ENCODE measurements at places on chromosomes 16 and 17.

DNA sequence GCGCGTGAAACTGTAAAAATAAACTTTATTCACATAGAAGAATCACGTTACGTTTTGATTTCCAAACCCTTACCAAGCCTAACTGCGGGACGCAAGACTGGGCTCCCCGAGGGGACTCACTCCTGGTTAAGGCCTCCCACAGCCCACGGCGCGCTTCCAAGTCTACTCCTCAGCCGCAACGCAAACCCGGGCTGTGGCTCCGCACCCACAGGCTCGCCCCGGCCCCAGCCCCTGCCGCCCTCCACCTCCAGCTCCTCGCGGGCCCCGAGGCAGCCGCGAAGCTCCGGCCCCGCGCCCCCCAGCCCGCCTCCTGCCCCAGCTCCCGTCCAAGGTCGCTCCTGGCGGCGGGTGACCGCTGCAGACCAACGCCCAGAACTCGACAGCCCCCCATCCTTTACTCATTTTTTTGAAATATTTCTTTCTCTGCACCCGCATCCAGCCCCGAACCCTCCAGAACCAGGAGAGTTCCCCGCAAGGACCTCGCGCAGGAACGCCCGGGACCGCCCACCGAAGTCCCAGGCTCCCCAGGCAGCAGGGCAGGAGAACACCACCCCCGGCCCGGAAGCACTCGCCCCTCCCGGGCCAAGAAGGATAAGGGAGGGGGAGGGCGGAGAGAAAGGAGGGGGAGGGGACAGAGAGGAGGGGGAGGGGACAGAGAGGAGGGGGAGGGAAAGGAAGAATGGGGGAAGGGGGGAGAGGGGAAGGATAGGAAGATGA, 912 bp downstream of the USP22 start:
- DNase-seq = peak; percentile 76

GRCh38 chr16:28308794-28309584, 16.7 kb downstream of the SBK1 start:
- DNase-seq = no peak

- DNase-seq = no peak
These were observed 234.5 kb downstream of the C16orf78 start for GRCh38 chr16:49608098-49608497.

DNA sequence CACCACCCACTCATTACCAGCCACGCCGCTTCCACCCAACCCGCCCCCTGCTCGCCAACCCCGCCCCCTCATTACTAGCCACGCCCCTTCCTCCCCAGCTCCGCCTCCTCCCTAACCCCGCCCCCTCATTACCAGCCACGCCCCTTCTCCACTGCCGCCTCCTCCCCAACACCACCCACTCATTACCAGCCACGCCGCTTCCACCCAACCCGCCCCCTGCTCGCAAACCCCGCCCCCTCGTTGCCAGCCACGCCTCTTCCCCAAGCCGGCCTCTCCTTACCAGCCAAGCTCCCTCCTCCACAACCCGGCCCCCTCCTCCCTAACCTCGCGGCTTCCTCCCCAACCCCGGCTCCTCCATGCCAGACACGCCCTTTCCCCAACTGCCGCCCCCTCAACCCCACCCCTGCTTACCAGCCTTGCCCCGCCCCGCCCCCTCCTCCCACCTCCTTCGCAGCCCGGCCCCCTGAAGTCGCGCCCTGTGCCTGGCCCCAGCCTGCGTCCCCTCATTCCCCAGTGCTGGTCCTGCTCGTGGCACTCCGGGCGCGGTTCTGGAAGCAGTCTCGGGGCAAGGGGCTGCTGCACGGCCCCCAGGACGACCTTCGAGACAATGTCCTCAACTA, 7.3 kb downstream of the SLC22A31 start:
- no peak for DNase-seq

- DNase-seq = peak; percentile 28
These were observed 12.9 kb downstream of the MXRA7 start for GRCh38 chr17:76697702-76698465.

- DNase-seq = peak; percentile 72
These were observed at the start of gene KCNH4 for GRCh38 chr17:42180922-42181850. KCNH4 (minus strand) TSS chr17:42181142; CDS start chr17:42180945, 197 bp downstream.

DNA sequence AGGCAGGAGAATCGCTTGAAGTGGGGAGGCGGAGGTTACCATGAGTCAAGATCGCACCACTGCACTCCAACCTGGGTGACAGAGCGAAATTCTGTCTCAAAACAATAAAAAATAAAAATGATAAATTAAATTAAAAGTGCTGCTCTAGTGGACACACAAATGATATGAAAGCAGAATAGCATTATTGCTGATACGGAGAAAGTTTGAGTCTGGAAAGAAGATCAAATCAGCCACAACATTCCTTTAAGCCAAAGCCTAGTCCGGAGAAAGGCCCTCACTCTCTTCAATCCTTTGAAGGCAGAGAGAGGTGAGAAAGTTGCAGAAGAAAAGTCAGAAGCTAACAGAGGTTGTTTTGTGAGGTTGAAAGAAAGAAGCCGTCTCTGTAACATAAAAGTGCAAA, 15.1 kb upstream of the CSF3 start:
- DNase-seq = no peak

GRCh38 chr17:61872099-61872498, 8.8 kb upstream of the BRIP1 start:
- DNase-seq = no peak

DNA sequence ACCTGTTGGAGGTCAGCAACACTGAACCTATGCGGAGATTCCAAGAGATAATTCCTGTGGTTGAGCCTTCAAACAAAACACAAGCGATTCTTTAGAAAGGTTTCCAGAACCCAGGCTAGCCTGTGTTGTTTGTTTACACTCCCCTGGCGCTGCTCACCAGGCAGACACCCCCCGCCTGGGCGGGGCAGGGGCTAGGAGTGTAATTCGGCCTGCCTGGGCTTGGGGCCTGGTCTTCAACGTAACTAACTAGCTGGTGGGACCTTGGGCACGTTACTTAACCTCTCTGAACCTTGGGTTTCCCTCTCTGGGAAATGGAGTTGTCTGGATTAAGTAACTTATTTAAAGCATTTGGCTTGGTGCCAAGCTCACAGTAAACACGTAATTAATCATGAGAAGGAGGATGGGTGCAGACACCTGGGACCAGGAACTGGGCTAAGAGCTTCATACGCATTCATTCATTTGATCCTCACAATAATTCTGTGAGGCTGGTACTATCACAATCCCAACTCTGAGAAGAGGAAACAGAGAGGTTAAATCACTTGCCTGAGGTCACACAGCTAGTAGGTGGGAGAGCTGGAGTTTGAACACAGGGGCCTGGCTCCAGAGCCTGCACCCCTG, 7.6 kb upstream of the ARHGAP27 start:
- DNase-seq = no peak

- no peak for DNase-seq
These were observed 7.6 kb downstream of the ATXN1L start for GRCh38 chr16:71853413-71853812.
